ENCODE measurements at places on chromosomes 4 and X.

DNA sequence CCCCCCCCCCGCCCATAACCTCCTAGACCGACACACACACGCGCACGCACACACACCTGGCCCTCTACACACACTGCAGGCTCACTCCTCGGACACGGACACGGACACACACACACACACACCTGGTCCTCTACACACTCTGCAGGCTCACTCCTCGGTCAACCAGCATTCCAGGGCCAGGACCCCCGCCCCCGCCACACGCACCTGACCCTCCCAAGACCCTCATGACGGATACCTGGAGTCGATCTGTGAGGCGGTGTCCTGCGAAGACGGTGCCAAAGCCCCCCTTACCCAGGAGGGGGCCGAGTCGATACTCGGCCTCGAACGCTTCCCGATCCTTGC is 552 bp downstream of the PIM2 start:
- no peak for DNase-seq

DNA sequence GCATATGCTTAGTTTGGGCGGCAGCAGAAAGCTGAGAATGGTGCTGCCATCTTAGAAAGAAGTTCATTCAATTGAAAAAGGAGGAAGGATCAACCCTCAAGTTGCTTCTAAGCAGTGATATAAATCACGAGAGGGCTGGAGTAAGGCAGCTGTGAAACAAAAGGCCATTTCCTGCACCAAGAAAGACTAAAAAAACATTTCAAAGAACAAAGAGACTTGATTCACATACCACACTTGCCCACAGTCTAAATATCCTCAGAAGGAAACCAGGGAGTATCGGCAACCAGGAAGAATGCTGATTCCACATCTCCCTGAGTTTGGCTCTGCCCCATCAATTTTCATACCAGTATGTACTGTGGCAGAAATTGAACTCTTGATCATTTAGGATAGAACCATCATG is 240.1 kb downstream of the OPHN1 start:
- DNase-seq: no peak

DNA sequence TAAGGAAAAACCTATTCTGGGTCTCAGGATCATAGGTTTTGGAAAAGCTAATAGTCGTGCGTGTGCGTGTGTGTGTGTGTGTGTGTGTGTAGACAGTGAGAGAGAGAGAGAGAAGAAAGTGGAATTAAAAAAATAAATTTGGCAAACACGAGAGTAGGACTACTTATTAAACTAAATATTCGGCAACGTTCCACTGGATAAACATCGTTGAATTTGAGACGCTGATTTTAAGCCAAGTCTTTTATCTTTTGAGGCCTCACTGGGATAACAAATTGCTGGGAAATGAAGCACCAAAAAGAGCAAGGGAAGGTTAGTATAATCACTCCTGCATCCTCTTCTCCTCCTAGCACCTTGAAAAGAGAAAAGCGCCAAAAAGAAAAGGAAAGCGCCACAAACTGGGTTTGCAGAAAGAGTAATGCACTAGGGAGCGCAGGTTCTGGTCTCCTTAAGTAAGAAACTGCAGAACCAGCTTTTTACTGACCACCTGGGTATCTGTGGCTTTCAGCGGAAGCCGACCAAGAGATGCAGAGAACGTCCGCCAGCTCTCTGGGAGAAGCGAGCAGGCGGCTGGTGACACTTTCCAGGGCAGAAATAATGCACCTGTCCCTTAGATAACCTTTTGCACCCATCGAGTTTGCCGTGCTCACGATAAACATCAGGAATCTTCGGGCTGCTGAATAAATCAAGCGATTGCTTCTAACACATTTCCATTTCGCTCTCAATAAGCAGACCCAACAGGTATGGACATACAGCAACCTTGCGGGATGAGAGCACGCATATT is 3.4 kb downstream of the ATOH1 start:
- no peak for DNase-seq

- DNase-seq: no peak
Measured at GRCh38 chrX:32395878-32396277, 815.5 kb downstream of the DMD start.

- no peak for DNase-seq
Measured at GRCh38 chr4:79662651-79663050, 254.6 kb upstream of the GK2 start.

DNA sequence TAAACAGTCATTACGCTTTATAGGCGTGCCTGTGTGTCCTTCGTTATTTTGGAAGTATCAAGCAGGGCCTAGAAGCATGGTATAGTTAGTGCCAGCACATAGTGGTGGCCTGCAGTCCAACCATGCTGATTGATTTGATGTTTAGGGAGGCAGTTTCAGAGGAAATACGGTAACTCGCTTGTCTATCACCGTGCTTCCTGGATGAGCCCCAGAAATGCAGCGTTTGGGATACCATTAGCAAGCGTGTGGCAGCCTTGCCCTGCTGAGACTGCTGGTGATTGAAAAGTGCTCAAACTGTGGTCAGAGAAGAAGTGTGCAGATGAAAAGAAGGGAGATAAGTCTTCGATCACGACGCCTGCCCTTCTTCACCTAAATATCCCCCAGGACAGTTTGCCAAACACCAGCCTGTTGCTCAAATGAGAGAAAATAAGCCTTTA is 158.4 kb downstream of the CHIC2 start:
- DNase-seq: no peak

GRCh38 chr4:145808021-145808650 is 128.2 kb downstream of the C4orf51 start:
- DNase-seq: no peak
